ENCODE measurements at places on chromosomes 7 and 10. TPM values are rescaled to one million over a fixed set of nuclear protein-coding genes. Genes with fewer than 3 reads are reported as not detected.

DNA sequence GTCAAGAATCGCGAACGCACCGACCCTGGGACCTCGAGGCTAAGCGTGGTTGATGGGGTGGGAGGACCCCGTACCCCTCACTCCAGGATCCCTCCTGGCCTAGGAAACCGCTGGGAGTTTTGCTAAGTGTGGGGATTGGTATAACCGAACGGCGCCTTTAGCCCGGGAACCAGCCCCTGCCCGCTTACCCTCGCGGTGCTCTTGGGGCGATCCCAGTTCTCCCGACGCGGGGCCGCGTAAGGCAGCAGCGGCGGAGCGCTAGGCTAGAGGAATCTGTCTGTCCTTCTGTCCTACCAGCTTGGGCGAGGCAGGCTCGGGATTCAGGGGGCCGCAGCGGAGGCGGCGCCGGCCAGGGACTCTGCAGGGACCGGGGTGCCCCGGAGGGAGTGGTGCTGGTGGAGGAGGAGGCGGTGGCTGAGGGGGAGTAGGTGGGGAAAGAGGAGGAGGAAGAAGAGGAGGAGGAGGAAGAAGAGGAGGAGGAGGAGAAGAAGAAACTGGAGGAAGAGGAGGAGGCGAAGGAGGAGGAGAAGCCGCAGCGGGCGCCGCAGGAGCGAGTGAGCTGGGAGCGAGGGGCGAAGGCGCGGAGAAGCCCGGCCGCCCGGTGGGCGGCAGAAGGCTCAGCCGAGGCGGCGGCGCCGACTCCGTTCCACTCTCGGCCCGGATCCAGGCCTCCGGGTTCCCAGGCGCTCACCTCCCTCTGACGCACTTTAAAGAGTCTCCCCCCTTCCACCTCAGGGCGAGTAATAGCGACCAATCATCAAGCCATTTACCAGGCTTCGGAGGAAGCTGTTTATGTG lies 439 bp upstream of the EMX2 start:
- no peak for DNase-seq

DNA sequence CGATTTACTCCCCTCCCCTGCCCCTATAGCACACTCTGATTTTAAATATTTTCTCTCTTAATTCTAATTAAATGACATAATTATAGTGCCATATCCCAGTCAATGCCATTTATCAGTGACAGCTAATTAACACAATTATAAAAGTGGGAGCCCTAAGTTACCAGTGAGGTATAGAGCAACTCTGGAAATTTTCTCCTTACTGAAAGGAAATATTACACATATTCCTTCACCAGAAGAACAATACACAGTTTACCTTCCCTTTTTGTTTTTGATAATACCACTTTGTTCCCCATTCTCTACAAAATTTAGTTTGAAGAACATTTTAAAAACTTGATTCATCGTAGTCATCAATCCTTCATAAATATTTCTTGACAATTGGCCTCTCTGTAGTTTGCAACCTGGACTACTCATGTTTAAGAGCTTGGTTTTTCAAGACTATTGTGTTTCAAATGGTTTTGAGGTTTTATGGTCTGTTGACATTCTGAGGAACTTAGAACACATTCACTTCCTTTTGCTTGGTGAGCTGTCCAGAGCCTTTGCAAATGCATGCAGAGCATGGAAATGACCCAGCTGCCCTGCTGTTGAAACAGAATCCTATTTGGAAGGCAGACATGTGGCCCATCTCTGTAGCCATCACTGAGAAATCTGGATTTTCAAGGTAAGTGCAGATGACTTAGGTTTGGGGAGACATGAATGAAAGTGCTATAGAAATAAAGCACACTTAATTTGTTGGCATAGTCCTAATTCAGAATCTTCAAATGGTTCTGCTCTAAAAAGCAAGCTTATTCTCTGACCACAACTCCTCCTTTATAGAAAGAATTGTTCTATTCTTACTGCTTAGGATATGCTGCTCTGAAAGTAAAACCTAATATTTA lies at the start of gene GPR141:
Gene GPR141, plus strand, starts transcription at position 521 of the 875 bp plus-strand sequence. CDS start 56,628 bp downstream, outside the sequence.
- no peak for DNase-seq

GRCh38 chr10:10055656-10056442 lies 961.8 kb upstream of the CELF2 start:
- no peak for DNase-seq

NCF1 gene
- 16.4 TPM for total RNA-seq

GARIN1A gene
- total RNA-seq = 7.4 TPM

CHAT gene
- not detected for total RNA-seq
